ENCODE measurements at places on chromosomes 6 and 20.

- no peak for DNase-seq
These were observed 29.6 kb downstream of the SUMO4 start for GRCh38 chr6:149429427-149430360.

DNA sequence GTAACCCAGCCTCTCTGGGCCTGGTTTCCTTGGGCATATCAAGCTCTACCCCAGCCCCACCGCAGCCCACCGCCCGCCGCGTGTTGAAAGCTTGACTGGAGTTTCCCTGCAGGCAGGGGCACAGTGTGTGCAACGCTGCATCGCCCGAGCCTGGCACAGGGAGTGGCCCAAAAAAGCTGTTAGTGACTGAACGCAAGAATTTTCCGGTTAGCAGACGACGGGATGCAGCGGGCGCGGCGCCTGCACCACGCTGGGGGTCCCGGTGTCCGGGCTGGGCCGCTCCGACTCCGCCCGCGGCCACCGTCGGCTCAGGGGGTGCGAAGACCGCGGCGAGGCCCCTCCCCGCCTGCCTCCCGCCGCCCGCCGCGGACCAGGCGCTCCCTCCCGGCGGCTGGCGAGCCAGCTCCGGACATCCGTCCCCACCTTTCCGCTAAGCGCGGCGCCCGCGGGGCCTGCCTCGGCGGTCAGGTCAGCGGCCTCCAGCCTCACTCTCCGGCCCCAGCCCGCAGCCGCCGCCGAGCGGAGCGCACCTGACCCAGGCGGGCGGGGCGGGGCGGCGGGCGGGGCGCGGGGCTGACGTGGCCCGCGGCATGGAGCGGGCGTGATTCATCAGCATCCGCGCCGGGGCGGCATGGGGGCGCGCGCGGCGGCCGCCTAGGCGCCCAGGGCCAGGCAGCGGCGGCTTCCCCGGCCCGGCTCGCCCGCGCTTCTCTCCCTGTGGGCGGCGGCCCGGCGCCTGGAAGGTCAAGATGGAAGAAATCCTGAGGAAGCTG is at the start of gene ARFGEF3:
Gene ARFGEF3 (plus strand): TSS at position 602 of the 773 bp plus-strand sequence. CDS start 148 bp downstream, at position 750.
- peak; percentile 80 for DNase-seq

DNA sequence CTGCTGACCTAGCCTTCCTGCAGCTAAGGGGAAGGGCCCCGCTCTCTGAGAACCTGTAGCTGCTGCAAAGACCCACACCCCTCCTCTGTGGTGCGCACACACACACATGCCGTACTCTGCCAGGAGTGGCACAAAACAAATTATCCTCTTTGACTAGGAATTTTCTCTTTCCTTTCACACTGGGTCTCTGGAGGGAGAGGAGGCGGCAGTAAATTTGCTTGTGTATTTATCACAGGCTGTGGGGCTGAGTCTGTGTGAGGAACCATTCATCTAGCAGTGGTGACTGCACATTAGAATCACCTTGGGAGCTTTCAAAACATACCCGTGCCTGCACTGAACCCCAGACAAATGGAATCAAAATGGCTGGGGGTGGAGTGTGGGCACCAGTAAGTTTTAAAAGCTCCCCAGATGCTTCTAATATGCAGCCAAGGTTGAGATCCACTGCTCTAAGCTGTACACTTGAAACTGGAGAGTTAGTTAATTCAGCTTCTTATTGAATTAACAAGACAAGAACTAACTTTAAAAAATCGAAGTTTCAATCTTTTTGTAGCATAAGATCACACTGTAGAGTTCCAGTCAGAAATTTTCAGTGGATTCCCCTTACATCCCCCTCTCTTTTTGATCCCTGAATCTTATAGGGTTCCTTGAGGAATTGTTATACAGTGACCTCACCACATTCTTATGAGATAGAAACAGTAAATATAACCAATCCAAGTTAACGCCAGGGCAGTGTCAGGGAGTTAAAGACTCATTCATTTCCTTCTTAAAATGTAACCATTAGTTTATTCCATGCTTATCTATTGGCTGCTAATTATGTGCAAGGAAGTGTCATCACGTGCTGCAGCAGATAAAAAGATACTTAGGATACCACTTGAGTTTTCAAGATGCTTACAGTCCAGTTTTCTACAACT is 29.8 kb upstream of the GMDS start:
- DNase-seq, result no peak

DNA sequence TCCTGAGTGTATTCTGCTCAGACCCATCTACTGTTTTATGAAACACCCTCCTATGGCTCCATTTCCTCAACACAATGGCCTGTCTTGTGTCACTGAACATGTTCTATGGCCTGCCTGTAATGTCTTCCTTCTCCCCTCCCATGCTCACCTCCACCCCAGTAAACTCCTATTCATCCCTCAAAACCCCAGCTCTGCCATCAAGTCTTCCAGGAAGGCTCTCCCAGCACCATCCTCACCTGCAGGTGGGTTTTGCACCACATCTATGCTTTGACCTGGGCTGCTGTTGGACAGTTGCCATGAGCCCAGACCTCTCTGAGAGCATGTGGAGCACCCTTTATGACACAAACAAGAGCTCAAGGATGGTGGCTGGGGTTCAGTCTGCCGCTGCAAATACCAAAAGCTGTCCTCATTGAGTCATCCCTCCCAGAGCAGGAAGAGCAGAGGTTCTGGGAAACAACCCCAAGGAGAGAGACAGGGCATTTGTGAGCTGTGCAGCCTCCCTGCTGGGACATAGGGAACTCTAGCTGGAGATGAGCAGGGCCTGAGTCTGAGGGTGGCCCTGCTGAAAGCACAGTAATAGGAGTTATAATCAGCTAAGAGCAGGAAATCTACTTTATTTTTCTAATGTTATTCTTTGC is 93.8 kb upstream of the CD93 start:
- DNase-seq, result no peak

Measured in GM13976 (cell line).